ENCODE measurements at places on chromosomes 12 and 14.

DNA sequence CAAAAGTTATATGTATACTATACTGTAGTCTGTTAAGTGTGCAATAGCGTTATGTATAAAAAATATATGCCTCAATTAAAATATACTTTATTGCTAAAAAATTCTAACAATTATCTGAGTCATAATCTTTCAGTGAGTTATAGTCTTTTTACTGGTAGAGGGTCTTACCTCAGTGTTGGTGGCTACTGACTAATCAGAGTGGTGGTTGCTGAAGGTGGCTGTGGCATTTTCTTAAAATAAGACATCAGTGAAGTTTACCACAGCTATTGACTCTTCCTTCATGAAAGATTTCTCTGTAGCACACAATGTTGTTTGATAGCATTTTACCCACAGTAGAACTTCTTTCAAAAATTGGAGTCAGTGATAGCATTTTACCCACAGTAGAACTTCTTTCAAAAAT lies 23.4 kb downstream of the POLR3B start:
- no peak for DNase-seq

DNA sequence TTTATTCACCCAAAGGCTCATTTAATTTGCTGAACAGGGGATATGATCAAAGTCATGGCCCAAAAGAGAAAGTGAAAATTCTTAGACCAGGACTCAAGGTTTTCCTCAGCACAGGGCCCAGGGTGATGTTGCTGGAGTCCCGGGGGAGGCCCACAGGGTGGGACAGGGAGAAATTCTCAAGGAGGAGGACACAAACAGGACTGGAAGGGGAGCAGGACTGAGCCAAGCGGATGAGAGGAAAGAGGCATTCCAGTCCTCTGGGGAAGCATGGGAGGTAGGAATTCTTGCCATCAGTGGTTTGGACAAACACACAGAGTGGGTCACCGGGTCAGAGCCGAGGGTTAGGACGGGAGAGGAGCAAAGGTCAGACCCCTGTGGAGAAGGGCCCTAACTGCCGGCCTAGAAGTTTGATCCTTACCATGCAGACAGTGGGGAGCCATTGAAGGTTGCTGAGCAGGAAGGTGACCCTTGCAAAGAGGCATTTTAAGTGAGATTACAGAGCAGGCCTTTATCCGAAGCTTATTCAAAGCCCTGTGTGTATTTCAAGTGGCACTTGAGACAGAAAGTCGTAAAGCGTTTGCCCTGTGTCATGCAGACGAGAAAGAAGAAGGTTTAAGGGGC lies 68.4 kb upstream of the PTGR2 start:
- no peak for DNase-seq

DNA sequence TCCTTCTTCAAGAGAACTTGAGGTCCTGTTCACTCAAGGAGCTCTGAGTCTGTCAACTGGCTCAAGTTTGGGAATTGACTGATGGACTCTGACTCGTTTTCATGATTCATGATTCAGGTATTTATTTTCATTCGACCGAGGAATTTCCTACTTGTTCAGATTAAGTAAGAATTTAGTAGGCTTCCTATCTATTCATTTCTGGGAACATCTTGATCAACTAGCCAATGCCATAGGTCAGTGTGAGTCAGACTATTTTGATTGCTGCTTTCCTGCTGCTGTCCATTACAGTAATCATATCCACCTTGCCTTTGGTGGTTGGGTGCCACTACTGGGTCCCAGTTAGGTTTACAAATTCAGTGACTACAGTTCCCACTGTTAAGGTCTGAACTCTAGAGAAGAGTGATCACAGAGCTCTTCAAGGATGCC lies 6.1 kb downstream of the FAM186A start:
- DNase-seq: no peak

DNA sequence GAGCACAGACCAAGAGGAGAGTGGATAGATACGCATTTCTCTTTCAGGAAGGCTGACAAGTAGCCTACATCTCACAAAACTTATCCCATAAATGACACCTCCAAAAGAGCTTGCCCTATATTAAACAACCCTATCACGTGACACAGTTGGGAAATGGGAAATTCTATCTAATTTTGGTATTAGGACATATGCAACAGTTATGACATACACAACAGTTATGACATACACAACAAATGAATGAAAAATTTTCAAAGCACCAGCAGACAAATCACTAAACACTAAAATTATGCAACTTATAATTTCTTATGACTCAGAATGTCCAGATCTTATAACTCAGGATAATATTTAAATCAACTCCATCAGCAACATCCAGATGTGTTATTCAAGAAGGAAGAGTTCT lies 54.1 kb downstream of the DUSP16 start:
- DNase-seq: no peak

DNA sequence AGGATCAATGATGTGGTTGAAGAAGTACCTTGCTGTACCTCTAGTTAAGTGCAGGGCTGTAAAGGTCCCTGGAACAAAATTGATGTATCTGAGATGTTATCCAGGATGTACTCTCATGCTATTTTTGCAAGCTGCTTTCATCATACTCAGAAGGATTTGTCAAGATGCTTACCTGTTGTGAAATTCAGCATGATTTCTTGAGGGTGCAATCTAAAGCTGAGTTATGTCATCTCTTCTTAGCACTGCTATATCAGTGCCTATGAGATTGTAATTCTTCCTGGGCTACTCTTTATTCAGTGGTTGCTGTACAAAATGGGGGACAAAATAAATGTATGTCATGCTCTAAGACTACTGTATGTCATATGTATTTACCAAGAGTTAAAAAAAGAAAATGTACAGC lies 340.7 kb upstream of the LMO3 start:
- DNase-seq: no peak

DNA sequence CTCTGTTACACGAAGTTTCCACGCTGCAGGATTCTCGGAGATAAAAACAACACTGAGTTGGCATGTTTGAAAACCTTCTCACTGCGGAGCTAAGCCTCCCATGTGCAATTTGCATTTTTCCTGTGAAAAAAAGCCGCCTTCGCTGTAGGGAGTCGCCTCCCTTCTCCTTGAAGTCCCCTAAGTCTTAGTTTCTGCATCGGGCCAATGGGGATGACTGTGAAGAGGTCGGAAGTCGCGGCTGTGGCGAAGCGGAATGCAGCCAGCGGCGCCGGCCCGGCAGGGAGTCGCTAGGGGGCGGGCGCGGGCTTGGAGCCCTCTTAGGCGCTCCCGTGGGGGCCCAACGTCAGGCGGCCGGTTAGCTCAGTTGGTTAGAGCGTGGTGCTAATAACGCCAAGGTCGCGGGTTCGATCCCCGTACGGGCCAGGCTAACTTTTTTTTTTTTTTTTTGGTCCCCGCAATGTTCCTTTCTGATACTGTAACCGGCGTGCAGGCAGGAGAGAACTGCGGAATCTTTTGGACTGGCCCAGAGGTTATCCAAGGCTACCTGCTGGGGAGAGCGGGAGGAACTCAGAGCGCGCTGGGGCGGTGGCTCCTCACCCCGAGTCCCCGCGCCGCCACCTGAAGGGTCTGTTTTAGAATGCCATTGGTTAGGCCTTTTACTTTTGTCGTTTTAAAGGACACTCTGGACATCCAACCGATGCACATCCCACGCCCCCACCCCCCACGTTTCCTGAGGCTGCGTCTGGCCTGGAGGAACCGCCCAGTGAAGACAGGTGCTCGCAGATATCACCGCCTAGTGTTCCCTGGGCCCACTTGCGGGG lies 2.6 kb upstream of the ZNF839 start:
- peak; percentile 94 for DNase-seq

GRCh38 chr12:115102450-115102849 lies 418.5 kb upstream of the TBX3 start:
- no peak for DNase-seq

DNA sequence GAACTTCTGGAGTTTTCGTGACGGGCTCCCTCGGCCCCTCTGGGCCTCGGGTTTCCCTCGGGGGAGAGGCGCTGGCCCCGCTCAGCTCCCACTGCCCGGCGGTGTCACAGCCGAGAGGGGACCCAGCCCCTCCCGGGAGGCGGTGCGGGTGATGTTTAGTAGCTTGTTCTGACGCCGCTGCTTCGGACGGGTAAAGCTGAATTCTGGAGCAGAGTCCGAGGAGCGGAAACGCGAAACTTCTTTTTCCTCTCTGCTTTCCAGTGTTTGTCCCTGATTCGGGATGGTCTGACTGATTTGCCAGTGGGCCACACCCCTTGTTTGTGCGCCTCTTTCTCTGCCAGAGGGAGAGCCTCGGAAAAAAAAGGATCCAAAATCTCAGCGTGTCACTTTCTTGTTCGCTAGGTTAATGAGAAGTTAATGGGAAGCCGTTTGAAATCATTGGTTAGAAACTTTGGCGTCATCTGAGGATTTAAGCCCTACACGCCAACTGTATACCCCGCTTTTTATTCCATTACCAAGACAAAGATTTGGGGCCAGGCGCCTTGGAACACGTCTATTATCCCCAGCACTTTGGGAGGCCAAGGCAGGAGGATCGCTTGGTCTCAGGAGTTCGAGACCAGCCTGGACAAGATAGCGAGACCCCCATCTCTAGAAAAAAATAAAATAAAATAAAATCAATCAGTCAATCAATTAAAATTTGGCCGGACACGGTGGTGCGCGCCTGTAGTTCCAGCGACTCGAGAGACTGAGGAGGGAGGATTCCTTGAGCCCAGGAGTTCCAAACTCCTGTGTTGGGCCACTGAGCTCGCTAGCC lies 756 bp downstream of the TULP3 start:
- no peak for DNase-seq

- DNase-seq: no peak
Measured at GRCh38 chr14:101402936-101403660, 158.2 kb upstream of the DIO3 start.

- DNase-seq: no peak
Measured at GRCh38 chr12:65918021-65918420, 93.7 kb downstream of the HMGA2 start.

DNA sequence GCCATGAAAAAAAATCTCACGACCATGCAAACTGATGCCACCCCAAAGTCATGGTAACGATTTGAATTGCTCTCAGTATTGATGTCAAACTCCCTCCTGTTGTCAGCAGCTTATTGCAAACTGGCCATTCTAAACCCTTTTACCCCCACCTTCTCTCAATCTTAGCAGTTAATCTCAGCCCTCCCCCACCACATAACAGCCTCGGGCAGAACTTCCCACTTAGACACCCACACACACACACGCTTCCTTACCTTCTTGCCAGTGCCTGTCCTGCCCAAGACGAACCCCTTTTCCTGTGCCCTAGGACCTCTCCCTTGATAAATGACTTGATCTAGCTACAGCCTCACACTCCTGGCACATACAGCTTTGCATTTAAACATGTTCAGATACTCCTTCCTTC lies 56.6 kb downstream of the GPATCH2L start:
- no peak for DNase-seq

GRCh38 chr12:49212572-49212971 lies 23.7 kb upstream of the TUBA1A start:
- no peak for DNase-seq

DNA sequence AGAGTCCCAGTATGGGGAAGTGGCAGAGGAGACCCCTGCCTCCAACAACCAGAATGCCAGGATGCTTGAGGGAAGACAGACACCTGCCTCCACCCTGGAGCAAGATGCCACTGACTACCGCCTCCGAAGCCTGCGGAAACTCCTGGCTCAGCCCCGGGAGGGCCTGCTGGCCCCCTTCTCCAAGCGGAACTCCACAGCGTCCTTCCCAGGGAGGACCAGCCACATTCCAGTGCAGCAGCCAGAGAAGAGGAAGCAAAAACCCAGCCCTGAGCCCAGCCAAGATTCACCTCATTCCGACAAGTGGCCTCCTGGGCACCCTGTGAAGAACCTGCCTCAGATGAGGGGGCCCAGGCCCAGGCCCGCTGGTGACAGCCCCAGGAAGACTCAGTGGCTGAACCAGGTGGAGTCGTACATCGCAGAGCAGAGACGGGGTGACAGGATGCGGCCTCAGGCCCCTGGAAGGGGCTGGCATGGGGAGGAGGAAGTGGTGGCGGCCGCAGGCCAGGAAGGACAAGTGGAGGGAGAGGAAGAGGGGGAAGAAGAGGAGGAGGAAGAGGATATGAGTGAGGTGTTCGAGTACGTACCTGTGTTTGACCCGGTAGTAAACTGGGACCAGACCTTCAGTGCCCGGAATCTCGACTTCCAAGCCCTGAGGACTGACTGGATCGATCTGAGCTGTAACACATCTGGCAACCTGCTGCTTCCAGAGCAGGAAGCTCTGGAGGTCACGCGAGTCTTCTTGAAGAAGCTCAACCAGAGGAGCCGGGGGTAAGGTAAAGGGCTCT lies 93.7 kb downstream of the B4GALNT3 start:
- peak; percentile 31 for DNase-seq

DNA sequence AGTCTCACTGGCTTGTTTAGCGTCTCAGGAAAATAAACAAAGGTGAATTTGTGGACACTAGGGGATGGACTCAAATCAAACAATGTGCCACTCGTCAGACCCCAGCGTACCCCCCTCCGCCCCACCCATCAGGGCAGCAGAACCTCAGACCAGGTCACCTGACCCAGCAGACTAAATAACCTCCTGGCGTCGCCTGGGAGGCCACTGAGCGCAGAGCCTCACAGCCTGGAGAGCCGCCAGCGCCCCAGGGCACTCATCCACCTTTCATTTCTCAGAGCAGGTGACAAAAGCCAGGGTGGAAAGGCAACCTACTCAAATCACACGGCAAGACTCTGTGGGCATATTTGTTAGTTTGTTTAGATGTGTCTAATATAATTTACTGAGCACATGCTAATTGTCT lies 100.9 kb downstream of the DICER1 start:
- no peak for DNase-seq
